ENCODE measurements at places on chromosomes 12 and 14.

DNA sequence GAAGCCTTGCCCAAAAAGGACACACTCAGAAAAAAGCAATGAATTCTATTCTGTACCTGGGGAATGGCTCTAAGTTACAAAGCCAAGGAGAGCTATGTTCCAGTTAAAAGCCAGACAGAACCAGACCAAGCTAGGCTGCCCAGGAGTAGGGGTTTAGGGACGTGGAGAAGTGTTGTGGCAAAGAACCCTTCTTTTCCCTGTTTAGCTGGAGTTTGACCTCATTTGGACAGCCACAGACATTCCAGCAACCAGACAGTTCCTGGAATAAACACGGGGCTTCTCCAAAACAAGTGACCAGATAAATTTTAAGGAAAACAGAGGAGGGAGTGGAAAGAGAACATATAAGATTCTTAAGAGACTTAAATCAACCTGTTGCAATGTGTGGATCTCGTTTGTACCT is 62.3 kb downstream of the GCH1 start:
- no peak for DNase-seq

DNA sequence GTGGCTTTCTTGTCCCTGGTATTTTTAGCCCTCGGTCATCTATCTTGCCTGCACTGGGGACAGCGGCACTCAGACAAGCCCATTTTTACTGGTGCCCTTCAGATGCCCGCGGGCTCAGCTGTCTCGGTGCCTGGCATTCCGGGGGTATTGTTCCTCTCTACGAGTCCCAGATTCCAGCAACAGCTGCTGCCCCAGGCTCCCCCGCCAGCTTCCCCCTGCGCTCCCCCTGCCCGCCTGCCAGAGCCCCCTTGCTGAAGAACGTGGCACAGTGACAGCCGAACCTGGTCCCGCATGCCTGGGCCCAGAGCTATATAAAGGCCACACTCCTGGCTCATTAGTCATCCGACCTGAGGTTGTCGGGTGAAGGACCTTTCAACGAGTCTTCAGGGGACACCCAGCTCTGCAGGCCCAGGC is 10.9 kb upstream of the MYL2 start:
- no peak for DNase-seq

GRCh38 chr14:28303248-28303647 is 463.3 kb upstream of the FOXG1 start:
- no peak for DNase-seq

- DNase-seq: no peak
Observed at GRCh38 chr12:57477710-57478681, 1.7 kb downstream of the ARHGAP9 start.

DNA sequence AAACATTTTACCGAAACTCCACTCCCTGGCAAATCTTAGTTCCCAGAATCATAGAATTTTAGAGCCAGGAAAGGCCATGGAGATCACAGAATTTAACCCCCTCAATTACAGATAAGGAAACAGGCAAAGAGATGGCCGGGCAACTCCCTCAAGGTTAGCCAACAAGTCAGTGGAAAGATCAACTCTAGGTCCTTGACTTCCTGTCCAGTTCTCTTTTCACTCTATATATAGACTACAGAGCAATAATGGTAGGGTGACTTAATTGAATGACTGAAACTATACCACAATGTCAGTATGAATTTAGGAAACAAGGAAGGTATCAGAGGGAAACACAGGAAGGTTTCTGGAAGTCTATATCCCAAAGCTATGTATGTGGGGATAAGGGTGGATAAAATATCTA is 11.6 kb downstream of the OXA1L start:
- no peak for DNase-seq

GRCh38 chr12:14654416-14654815 is 42.0 kb downstream of the GUCY2C start:
- no peak for DNase-seq

DNA sequence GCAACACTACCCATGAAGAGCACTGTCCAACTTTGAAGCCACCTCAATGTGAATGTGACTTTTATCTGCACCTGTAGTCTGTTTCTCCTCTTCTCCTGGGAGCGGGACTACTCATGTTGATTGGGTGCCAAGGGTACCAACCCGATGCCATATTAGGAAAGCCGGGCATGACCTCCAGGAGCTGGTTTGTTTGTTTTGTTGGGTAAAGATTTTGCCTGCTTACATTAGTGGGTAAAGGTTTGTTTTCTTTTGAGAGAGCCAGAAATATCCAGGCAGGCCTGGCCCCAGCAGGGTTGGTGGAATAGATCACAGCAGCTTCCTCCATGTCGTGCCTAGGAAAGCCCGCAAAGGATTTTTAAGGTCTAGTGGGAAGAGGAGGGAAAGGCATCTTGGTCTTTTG is 19.7 kb upstream of the ITPK1 start:
- no peak for DNase-seq

- no peak for DNase-seq
Observed at GRCh38 chr12:8953773-8954402, 4.4 kb upstream of the M6PR start.

All from H54 (cell line).